Stimulated activated CD4-positive, alpha-beta T cell treated with anti-CD3 and anti-CD28 coated beads, Interleukin-2, amount 100 ng/mL, for 48 hours (primary cell): ENCODE measurements at places on chromosomes 16 and 17.

DNA sequence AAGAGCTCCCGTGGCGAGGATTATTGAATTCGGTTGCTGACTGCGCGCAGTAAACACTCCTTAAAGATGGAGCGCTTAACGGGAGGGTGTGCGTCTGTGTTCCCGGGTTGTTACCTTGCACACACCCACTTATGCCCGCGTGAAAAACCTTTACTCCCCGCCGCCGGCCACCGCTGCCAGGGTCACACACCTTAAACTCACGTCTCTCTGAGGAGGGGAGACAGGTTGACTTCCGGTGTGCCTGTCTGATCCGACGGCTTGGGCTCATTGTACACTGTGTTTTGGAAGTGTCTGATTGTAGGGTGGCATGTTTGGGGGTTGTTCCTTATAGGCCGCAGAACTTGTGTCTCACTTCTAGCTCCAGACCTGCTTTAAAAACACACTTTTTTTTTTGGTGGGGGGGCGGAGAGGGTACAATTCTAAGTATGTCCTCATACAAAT lies 66.8 kb downstream of the KPNA2 start:
- DNase-seq = no peak

GRCh38 chr16:66728117-66728787 lies 23.2 kb downstream of the DYNC1LI2 start:
- DNase-seq = no peak

- no peak for DNase-seq
These were observed 105.4 kb downstream of the ZNF423 start for GRCh38 chr16:49750341-49751000.

DNA sequence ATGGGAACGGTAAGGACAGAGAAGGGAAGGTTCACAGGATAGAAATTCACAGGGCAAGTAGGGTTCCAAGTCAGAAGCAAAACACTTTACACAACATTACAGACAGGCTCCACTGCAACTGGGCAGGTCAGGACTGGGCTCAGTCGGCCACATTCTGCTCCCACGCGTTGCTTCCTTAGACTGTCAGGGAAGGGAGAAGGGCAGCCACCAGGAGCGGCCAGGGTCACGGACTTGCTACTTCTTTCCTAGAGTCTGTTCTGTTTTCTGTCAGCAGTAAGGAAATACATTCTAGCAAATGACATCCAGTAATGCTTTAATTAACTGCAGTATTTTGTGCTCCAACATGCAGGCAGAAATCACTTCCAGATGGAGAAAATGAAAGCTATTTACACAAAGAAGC lies 160.3 kb upstream of the RPH3AL start:
- no peak for DNase-seq

- no peak for DNase-seq
These were observed 27.1 kb downstream of the NXPH3 start for GRCh38 chr17:49602783-49603182.
